ENCODE measurements at places on chromosomes 13 and 19.

DNA sequence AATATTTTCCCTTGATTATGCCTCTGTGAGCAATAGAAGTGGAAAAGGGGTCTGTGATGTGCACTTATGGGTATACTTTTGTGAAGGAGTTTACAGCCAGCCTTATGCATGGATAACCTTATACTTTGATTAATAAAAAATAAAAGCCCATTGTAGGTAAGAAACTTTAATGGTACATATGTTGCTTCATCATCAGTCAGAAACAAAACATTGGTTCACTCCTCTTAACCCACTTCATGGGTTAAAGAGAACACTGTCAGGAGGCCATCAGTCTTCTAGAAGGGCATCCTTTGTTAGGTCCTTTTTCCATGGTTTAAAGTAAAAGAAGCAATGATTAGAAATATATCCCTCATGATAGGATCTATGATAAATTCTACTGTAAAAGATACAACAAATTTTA lies 952.1 kb upstream of the MIR17HG start:
- DNase-seq = no peak

GRCh38 chr19:3441089-3441985 lies 39.0 kb downstream of the SMIM24 start:
- no peak for DNase-seq

DNA sequence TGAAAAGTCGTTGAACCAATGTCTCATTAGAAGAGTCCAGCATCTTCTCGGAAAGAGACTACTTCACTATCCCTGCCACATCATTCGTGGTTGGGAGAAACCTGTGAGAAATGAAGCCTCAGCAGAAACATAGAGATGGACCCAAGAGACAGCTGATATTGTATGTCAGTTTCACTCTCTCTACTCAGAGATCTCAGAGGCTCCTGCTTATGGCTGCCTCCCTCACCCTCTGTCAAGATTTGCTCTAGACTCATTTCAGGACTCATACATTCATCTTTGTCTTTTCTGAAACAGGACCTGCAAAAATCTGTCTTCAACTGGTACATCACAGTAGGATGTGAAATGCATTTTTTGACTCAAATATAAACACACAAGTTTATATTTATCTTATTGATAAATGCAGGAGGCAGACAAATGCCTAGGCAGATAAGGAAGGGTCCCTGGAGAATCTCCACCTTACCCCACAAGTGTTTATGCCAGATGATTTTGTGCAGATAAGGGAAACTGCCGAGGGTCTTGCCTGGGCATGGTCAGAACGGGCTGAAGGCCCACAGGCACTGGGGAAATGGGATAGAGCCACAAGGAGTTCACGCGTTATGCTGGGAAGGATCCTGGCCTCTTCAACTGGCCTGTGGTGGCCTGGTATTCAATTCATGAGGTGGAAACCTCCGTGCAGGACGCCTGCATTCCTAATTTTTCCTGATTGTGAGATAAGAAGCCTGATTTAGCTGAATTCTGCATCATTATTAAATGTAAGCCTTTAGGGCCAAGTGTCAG lies 1834.0 kb upstream of the PCDH20 start:
- DNase-seq = no peak

GRCh38 chr13:67421475-67421874 lies 191.3 kb upstream of the PCDH9 start:
- DNase-seq = no peak

- peak; percentile 36 for DNase-seq
Observed at GRCh38 chr19:30666301-30666803, 294.2 kb downstream of the ZNF536 start.

- no peak for DNase-seq
Observed at GRCh38 chr19:17159466-17160393, 55.4 kb upstream of the USE1 start.

DNA sequence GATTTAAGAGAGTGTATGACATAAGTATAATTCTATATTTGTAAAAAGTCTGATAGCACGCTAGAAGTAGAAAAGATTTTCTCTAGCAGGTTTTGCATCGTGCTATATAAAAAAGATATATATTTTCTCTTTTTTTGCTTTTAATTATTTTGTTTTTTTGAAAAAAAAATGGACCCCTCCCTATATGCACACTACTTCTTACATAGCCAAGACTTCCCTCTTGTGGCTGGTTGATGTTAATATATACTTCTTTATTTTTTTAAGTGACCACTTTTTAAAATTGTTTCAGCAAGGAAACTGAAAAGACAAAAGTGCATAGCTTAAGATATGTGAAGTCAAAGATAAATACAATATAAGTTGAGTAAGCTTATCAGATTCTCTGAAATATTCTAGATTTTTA lies 1202.8 kb downstream of the DIAPH3 start:
- DNase-seq = no peak

GRCh38 chr19:30336290-30336689 lies 35.9 kb upstream of the ZNF536 start:
- DNase-seq = no peak

- DNase-seq = no peak
Observed at GRCh38 chr19:47097396-47098201, 16.0 kb downstream of the ZC3H4 start.

- DNase-seq = no peak
Observed at GRCh38 chr19:31347354-31347753, 1.9 kb downstream of the TSHZ3 start.

DNA sequence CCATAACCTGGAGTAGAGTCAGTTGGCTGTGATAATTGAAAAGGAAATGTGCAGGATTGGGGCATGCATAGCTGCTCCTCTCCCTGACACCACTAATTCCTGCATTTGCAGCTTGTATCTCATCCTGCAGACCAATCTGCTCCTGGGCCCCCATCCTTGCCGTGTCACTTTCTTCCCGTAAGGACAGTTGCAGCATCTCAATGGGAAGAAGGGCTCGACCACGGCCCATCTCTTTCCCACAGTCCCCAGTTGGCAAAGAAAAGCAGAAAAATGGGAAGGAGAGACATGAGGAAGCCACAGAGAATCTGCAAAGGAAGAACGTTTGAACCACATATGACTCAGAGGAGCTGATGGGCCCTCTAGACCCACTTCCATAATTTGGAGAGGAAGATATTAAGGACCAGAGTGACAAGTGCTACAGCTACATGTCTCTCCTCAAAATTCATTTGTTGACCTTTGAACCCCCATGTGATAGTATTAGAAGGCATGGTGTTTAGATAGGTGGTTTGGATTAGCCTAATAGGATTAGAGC lies 1.8 kb upstream of the SIGLEC12 start:
- DNase-seq = no peak

GRCh38 chr13:97440598-97441170 lies 6.7 kb downstream of the RAP2A start:
- DNase-seq = no peak

GRCh38 chr19:18637673-18638630 lies 1.1 kb downstream of the KLHL26 start:
- no peak for DNase-seq

- DNase-seq = no peak
Observed at GRCh38 chr13:49802426-49802825, 9.9 kb upstream of the KPNA3 start.

DNA sequence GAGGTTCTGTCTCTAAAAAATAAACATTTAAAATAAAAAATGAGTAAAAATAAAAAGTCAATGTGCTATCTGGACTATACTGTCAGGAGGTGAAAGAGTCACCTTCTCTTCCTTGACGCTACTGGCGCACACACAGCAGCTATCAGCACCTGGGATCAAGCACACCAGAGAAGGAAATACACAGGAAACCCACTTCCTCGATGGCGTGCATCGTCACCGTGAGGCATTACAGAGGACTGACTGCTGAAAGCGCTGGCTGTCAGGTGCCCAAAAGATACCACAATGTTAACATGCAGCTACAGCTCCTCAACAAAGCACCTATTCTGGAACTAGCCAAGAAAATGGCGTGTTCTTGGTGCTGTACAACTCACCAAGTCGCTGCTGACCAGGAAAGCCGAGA lies 6.1 kb downstream of the SLC35E1 start:
- peak; percentile 67 for DNase-seq

- DNase-seq = no peak
Observed at GRCh38 chr13:107220245-107220644, 652.3 kb upstream of the ARGLU1 start.

DNA sequence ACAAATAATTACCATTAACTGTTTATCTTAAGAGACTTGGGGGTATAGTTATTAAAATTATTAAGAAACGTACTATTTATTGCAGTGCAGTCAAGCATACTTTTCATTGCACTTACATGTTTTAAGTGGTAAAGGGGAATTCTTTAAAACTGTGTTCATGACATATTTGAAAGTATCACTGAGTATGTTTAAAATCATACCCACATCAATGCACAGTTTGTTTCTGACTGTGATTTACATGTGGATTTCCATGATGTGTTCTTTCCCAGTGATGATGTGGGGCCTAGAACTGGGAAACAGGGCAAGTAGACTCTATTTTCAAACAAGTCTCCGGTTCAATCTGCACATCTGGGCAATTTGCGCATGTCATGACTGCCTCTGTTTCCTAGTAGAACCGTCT lies 340.5 kb upstream of the OBI1 start:
- no peak for DNase-seq

GRCh38 chr13:41995946-41996345 lies 35.0 kb upstream of the VWA8 start:
- DNase-seq = no peak

GRCh38 chr13:42832341-42833096 lies 51.1 kb downstream of the FAM216B start:
- no peak for DNase-seq

- DNase-seq = no peak
Observed at GRCh38 chr13:97372936-97373335, 61.0 kb upstream of the RAP2A start.

DNA sequence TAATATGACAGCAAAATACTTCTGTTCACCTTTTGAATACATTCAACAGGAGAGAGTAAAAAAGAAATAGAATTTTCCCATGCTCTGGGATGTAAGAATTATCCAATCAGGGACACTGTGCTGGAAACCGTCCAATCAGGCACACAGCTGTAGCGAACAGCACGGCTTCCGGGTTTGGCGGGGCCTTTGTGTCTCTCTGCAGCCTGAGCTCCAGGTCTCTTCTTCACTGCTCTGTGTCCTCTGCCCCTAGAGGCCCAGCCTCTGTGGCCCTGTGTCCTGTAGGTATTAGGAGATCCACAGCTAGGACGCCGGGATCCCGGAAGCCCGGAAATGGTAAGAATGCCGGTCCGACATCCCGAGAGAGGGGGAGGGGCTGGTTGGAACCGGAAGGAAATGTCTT lies 92.7 kb downstream of the ZNF737 start:
- DNase-seq = no peak

GRCh38 chr13:85255978-85256377 lies 543.2 kb downstream of the SLITRK6 start:
- no peak for DNase-seq

- DNase-seq = no peak
Observed at GRCh38 chr13:22263185-22263584, 592.3 kb downstream of the FGF9 start.

DNA sequence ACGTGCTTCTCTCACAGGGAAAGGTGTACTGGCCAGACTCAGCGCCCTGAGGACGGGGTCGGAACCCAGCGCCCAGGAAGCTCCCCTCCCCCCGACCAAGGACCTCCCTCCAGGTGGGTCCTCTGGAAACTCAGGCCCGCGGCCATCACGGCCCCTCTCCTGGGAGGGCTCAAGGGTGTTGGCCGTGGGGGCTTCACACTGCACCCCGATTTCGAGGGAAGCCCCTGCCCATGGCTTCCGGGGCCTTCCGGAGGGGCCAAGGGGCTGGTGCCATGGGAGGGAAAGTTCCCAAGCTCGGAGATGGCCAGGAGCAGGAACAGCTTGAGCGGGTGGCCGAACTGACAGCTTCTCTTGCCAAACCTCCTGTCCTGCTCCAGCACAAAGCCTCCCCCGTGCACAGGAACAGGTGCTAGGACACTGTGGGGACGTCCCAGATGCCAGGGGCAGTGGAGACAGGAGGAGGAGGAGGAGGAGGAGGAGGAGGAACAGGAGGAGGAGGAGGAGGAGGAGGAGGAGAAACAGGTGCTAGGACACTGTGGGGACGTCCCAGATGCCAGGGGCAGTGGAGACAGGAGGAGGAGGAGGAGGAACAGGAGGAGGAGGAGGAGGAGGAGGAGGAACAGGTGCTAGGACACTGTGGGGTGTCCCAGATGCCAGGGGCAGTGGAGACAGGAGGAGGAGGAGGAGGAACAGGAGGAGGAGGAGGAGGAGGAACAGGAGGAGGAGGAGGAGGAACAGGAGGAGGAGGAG lies 10.0 kb downstream of the SBNO2 start:
- DNase-seq = no peak

- peak; percentile 60 for DNase-seq
Observed at GRCh38 chr13:46126552-46127357, 21.9 kb upstream of the CPB2 start.
